ENCODE measurements at places on chromosomes 12 and 14.

- DNase-seq, result no peak
Observed at GRCh38 chr14:102667703-102668102, 75.3 kb downstream of the RCOR1 start.

DNA sequence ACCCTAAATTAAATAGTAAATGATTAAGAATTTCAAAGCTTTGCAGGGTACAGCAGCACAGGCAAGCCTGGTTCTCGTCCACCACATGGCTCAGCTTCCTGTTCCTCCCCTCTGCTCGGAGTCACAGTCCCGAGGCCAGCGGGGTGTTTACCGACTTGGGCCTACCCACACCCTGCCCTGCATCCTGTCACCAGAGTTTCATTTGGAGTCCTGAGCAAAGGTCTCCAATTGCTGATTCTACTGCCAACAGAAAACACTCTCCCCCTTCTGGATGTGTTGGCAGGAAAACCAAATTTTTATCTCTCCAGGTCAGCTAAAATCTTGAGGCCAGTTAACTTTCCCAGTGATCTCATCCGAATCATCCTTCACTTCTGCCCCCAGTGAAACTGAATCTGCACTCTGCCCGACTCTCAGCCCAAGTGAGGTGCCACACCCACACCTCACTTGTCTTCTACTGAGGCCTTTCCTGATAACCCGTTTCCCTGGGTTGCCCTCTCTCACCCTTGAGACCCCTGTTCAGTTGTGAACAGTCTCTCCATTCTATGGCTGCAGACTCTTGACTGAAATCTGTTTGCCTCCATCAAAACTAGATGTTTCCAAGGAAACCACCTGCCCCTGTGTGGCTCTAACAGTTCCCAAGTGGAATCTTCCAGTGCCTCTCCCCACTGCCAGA, 71.2 kb downstream of the VCPKMT start:
- DNase-seq, result peak; percentile 45

- DNase-seq, result no peak
Observed at GRCh38 chr12:41213648-41214047, 25.5 kb downstream of the PDZRN4 start.

GRCh38 chr12:67810166-67810565, 161.6 kb downstream of the DYRK2 start:
- no peak for DNase-seq

DNA sequence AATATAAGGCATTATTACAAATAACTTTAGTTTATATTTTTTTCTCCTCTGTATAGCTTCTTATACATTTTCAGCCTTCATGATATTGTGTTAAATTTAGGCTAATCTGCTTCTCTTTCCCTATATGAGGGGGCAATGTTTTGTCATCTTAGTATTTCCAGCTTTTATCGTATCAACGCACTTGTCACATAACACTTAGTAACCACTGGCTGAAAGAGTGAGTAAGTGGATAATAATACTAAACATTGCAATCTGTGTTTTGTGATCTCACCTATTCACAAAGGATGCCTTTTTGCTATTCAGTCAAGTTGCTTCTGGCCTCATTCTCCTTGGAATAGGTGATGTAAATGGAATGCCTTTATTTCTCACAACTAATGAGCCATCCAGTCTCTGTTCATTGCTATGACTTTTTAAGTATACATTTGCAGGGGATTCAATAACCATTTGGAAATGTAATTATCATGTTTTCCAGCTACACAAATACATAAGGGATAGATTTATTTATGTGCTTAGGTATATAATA, 260.9 kb downstream of the BMP4 start:
- DNase-seq, result no peak

- DNase-seq, result no peak
Observed at GRCh38 chr12:3107071-3107583, 29.9 kb downstream of the TSPAN9 start.

DNA sequence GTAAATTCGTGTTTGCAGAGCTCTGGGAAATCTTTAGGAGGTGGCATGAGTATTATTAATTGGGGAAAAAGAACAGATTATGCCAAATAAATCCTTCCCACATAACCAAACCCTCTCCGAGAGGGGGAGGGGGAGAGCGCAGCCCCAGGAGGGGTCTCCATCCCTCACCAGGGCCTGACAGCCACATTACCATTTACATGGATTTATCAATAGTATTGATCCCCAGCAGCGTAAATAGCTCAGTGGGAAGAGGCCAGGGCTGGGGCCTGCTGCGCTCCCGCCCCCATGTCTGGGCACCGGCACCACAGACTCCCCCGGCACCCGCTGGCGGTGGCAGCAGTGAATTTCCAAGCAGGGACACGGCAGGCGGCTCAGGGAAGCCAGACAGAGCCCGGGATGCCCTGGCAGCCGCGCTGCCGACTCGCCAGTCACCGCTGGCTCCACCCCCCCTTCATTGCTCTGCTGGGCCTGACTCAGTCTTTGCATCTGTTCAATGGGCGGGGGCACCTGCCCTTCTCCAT, 2.4 kb downstream of the NCOR2 start:
- no peak for DNase-seq

DNA sequence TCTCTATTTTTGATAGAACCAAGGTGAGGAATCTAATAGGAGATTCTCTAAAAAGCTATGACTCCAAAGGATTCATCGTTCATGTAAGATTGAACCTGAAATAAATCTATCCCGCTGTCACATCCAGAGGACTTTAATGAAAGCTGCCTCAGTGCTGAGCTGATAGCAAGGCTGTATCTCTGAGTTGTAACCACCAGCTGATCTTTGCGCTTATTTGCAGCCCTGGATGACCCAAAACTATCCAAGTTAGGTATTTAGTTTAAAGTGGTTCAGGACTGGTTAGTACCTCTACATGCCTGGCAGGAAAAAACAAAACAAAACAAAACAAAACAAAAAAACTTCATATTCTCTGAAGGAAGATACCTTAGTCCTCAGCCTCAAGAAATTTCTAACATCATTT, 8.8 kb upstream of the ANKRD33 start:
- no peak for DNase-seq

DNA sequence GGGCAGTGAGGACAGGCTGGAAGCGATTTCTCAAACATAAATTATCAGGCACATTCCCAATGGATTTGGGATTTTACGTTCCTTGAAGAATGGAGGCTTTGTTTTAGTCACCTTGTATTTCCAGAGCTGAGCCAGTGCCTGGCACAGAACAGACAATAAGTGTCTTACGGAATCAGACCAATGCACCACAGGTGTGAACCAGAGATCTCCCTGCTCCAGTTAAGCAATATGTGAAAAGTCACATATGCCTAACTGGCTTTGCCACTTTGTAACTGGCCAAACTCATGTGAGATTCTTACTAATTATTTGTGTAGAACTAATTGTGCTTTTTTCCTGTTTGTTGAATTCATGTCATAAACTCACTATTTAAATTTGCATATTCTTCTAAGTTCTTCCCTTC, 130.4 kb downstream of the KCNH5 start:
- DNase-seq, result no peak

DNA sequence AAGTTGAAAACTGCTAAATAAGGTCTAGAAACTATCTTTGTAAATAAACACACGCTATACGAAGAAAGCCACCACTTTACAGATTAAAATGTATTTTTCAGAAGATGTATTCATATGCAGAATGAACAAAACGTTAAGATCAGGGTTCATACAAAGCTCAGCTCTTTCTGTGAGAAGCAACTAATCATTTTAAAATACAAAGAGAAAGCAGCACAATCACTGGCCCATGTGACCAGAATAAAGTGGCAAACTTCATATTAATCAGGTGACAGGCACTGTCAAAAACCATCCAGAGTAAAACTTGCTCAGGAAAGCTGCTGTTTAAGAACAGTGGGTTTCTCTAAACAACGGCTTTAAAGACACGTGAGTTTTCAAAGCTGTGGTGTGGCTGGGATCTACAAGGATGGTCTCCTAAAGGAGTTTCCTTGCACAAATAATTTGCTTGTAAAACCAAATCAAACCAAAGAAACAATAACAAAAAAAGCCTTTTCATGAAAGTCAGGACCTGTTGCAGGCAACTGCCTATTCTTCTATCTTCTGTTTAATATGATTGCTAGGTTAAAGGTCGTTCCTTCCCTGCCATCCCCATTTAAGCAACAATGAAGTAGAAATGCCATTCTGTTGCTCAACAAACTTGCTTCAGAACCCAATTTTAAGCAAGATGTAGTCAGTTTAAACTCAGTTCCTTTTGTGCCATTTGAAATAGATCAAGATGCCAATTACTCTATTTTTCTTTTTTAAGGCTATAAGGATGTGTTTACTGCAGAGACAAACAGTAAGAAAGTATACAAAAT, 22.3 kb downstream of the SEL1L start:
- DNase-seq, result no peak

DNA sequence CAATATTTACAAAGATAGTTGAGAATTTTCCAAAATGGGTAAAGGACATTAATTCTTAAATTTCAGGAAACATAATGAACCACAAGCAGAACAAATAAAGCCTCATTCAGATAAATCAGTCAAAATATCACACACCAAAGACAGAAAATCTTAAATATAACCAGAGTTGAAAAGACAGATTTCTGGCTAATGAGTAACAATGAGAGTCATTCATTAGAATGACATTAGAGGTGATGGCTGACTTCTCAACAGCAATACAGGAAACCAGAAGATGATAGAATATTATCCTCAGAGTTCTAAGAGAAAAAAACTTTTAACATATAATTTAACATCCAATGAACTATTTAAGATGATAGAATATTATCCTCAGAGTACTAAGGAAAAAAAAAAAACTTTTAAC, 124.2 kb downstream of the DENND5B start:
- no peak for DNase-seq

DNA sequence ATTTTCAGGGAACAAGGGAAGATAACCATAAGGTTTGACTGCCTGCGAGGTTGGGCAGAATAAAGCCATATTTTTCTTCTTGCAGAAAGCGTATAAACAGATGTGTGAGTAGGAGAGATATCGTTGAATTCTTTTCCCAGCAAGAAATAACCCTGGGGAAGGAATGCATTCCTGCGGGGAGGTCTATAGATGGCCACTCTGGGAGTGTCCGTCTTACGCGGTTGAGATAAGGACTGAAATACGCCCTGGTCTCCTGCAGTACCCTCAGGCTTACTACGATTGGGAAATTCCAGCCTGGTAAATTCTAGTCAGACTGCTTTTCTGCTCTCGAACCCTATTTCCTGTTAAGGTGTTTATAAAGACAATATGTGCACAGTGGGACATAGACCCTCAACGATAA, 225.0 kb downstream of the LRIG3 start:
- no peak for DNase-seq

- no peak for DNase-seq
Observed at GRCh38 chr14:69614592-69614991, 3.2 kb downstream of the SUSD6 start.

DNA sequence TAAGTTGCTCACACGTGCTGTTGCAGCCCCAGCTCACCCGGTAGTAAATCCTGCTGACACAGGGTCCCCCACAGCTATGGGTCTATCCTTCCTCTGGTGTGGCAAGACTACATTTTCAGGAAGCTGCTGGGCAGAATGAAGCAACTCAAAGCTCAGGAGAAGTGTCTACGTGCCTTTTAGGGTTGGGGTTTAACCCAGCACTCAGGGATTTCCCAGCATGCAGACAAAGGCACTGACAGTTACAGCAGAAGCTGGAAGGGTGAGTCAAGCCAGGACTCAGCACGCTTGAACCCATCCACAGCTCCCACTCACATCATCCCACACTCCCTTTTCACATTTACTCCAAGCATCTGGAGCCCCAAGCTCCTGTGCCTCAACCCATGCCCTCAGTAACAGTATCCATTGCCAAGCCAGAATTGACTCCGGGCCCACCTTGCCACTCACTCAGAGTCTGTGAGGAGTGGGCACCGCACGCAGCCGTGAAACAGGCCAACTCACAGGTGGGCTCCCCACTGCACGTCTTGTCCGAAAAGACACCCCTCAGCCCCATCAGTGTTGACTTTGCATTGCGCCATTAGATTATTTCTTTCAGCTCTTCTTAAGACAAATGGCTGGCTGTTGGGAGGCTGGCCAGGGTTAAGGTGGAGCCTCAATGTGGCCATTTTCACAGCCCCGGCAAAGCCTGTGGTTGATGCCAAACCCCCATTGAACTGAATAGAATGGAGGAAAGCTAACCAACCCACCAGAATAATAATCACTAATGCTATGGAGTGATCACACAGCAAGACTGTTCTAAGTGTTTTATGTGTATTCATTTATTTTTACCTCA, 59.6 kb downstream of the ZFP36L1 start:
- DNase-seq, result no peak

- DNase-seq, result no peak
Observed at GRCh38 chr14:30053103-30053502, 125.5 kb upstream of the PRKD1 start.

GRCh38 chr12:49693931-49694444, 13.2 kb downstream of the FMNL3 start:
- no peak for DNase-seq

GRCh38 chr12:46377678-46378077, 5.1 kb upstream of the SLC38A2 start:
- no peak for DNase-seq

DNA sequence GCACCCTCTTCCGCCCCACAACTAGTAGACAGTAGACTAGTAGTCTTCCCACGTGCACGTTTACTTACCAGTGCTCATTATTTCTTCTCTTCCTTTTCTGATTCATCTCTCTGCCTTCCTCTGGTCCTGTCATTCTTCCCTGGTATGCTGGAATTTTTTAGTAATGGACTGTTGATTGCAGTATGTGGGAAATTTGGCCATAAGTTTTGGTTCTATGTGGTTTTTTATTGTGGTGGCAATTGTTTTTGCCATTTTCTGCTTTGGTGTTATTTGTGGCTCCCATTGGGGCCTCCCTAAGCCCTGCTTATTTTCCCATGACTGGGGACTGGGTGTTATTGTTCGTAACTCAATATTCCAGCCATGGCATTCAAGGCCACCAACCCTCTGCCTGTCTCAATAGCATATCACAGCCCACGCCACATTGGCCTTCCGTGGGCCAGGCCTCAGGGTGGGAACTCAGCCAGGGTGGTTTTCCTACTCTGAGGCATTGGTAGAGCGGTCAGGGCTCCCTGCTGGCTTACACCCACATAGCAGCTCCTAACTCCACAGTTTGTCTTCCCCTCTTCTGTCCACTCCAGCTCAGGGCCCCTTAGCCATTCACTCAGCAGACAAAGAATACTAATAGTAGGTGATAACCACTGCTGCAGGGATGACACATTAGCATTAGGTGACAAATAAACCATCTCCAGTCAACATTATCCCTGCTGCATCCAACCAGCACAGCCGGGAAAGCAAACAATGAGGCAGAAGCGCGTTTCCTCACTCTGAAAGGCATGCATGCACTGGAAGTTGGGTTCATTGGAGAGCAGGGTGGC, 321.5 kb downstream of the CACNA1C start:
- no peak for DNase-seq

- DNase-seq, result no peak
Observed at GRCh38 chr14:32383364-32384009, 54.4 kb downstream of the AKAP6 start.

GRCh38 chr14:97748616-97749015, 951.4 kb downstream of the VRK1 start:
- no peak for DNase-seq

- DNase-seq, result no peak
Observed at GRCh38 chr12:8956772-8957171, 7.3 kb upstream of the M6PR start.

GRCh38 chr12:13559318-13559978, 362.9 kb downstream of the EMP1 start:
- no peak for DNase-seq

Measured in stimulated activated CD8-positive, alpha-beta memory T cell treated with anti-CD3 and anti-CD28 coated beads, Interleukin-7, amount 100 ng/mL, for 24 hours (primary cell).